ENCODE measurements at places on chromosomes 1 and 21. TPM values are rescaled to one million over a fixed set of nuclear protein-coding genes. Genes with fewer than 3 reads are reported as not detected.

The APOBEC4 gene
- total RNA-seq: not detected

The DARS2 gene
- 42.7 TPM for total RNA-seq

The CNR2 gene
- total RNA-seq: not detected

The SMYD3 gene
- total RNA-seq: 13.6 TPM

The DCLRE1B gene
- 9.5 TPM for total RNA-seq

The SPRR1B gene
- not detected for total RNA-seq

The OR6K3 gene
- not detected for total RNA-seq

The AJAP1 gene
- under 0.01 TPM for total RNA-seq

The CENPF gene
- 111 TPM for total RNA-seq

The RGS16 gene
- 0.15 TPM for total RNA-seq

The TMEM125 gene
- not detected for total RNA-seq

The SASS6 gene
- total RNA-seq: 3.9 TPM

The OR2L13 gene
- total RNA-seq: not detected

The PLPPR4 gene
- total RNA-seq: not detected

The CCDC27 gene
- total RNA-seq: not detected

The AADACL3 gene
- not detected for total RNA-seq

The SRP9 gene
- total RNA-seq: 250 TPM

The C1orf105 gene
- total RNA-seq: 0.07 TPM

The PLD5 gene
- 0.94 TPM for total RNA-seq

The ACTA1 gene
- total RNA-seq: 0.13 TPM

The CD2 gene
- not detected for total RNA-seq

The KCNK1 gene
- total RNA-seq: 18.1 TPM

The SH2D2A gene
- total RNA-seq: 5.2 TPM

The LYSMD1 gene
- total RNA-seq: 5.6 TPM

The RUNX3 gene
- 6.5 TPM for total RNA-seq

The VHLL gene
- not detected for total RNA-seq

The FAAH gene
- 0.82 TPM for total RNA-seq

The KCNT2 gene
- total RNA-seq: not detected

The CRP gene
- not detected for total RNA-seq

The F5 gene
- 0.08 TPM for total RNA-seq

The SPATA21 gene
- total RNA-seq: 0.06 TPM

The GNAT2 gene
- not detected for total RNA-seq

The FCGR2B gene
- not detected for total RNA-seq

The DNAJC6 gene
- total RNA-seq: 4.9 TPM

The RAP1GAP gene
- 14.4 TPM for total RNA-seq

The CYB561D1 gene
- total RNA-seq: 4.0 TPM

The REN gene
- total RNA-seq: not detected

The LYPLA2 gene
- 62.8 TPM for total RNA-seq

The ADORA3 gene
- total RNA-seq: not detected

The CD247 gene
- total RNA-seq: not detected

The TCHH gene
- 0.19 TPM for total RNA-seq

The KMO gene
- total RNA-seq: 1.2 TPM

The CRNN gene
- not detected for total RNA-seq

The KIAA1614 gene
- total RNA-seq: 0.38 TPM

The TRIM46 gene
- 1.5 TPM for total RNA-seq

The TFF3 gene
- not detected for total RNA-seq

The HMCN1 gene
- 0.09 TPM for total RNA-seq

The LRRC3 gene
- total RNA-seq: 1.9 TPM

The KCND3 gene
- total RNA-seq: 0.04 TPM

All from A549 treated with CpdA at 1 μM for 4 hours (cell line).